ENCODE measurements at places on chromosomes 6 and 20. TPM values are rescaled to one million over a fixed set of nuclear protein-coding genes. Genes with fewer than 3 reads are reported as not detected.
A peak's percentile ranks its signal among the peaks of the same experiment; 100 is the strongest.

SLC17A4 gene
- total RNA-seq = not detected

TFAP2B gene
- total RNA-seq = not detected

PCED1A gene
- total RNA-seq = 59.1 TPM

CFB gene
- total RNA-seq = 0.29 TPM

CCDC170 gene
- total RNA-seq = not detected

ZNF391 gene
- total RNA-seq = 5.9 TPM

HAO1 gene
- not detected for total RNA-seq

OTOR gene
- not detected for total RNA-seq

DNA sequence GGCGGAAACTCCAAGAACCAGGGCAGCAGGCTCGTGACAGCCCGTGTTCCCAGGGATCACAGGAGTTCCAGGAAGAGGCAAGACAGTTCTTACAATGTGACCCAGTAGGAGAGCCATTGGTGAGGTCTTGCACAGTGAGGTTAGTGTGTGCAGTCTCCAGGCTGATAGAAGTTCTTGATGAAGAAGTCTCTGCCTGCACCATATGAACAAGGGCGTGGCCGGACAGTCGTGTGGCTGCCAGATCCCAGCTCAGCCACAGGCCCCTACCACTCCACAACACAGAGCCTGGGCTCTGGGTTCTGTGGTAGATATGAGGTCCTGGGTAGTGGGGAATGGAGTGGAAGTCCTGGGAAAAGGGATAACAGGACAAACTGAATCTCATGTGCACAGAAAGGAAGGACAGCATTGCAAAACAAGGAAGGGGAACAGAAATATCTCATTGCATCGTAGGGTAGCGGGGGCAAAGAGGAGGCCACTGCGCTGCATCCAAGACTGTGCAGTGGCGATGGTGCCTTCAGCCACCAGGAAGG is 65.2 kb downstream of the STX11 start:
- H3K4me1 ChIP-seq = peaks cover 36% of the 10 kb centered on the region
- H3K27me3 ChIP-seq = peaks cover 4% of the 10 kb centered on the region
- peak overlapping the region; percentile 97 for H3K4me3 ChIP-seq
- DNase-seq = no peak

- H3K36me3 ChIP-seq = no peaks in the 10 kb centered on the region
- H3K4me3 ChIP-seq = no peak overlapping the region
- no peaks in the 10 kb centered on the region for H3K27me3 ChIP-seq
- no peak for DNase-seq
Observed at GRCh38 chr20:55158446-55158845, 683.1 kb downstream of the DOK5 start.

- DNase-seq = peak; percentile 61
- no peaks in the 10 kb centered on the region for H3K27me3 ChIP-seq
- H3K4me3 ChIP-seq = peak overlapping the region; percentile 98
- peaks cover 55% of the 10 kb centered on the region for H3K36me3 ChIP-seq
Observed at GRCh38 chr6:85641897-85642773, 551 bp downstream of the SYNCRIP start.

DNA sequence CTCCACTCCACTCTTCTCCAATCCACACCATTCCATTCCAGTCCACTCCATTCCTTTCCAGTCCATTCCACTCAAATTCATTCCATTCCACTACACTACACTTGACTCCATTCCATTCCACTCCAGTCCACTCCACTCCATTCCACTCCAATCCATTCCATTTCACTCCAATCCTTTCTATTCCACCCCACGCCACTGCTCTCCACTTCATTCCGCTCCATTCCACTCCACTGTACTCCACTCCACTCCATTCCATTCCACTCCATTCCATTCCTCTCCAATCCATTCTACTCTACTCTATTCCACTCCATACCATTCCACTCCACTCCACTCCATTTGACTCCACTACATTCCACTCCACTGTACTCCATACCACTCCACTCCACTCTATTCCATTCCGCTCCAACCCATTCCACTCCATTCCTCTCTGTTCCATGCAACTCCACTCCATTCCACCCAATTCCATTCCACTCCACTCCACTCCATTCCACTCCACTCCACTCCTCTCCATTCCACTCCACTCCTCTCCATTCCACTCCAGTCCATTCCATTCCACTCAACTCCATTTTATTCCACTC is 23.4 kb upstream of the DEFB125 start:
- DNase-seq = no peak
- no peaks in the 10 kb centered on the region for H3K36me3 ChIP-seq
- no peak overlapping the region for H3K4me3 ChIP-seq
- no peaks in the 10 kb centered on the region for H3K4me1 ChIP-seq
- H3K27me3 ChIP-seq = peaks cover 4% of the 10 kb centered on the region
- H3K27ac ChIP-seq = no peak overlapping the region

GRCh38 chr20:1225263-1225782 is 521 bp upstream of the RAD21L1 start:
- H3K4me1 ChIP-seq = peaks cover 13% of the 10 kb centered on the region
- H3K27ac ChIP-seq = no peak overlapping the region
- no peaks in the 10 kb centered on the region for H3K36me3 ChIP-seq
- H3K27me3 ChIP-seq = peaks cover 21% of the 10 kb centered on the region

DNA sequence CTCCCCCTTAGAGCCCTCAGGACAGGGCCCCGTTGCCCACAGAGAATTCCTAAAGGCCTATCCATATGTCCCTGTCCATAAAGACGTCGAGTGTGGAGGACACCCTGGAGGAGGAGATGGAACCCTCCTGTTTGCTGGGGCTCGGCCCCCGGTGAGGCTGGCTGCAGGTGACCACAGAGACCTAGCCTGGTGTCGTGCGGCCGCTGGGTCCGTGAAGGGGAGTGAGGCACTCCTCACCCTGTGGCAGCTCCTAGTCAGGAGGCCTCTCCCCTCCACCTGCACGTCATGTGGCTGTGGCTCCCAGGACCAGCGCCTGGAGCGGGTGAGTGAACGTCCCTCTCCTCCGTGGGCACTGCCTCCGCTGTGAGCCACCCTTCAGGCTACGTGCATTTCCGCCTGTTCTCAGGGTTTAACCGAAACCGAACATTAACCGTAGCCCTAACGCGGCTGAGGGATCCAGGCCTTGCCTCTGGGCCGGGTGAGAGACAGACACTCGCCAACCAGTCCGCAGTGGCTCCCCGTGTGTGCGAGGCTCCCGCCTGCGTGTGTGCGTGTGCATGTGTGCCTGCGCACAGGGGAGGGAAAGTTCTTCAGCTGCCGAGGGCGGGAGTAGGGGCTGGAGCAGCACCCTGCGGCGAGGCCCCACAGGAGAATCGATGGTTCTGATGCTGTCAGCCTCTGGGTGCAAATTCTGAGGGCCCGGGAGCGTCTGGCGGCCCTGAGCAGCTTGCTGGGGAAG is 5.9 kb upstream of the TCEA2 start:
- peak overlapping the region; percentile 35 for H3K4me3 ChIP-seq
- peaks cover 24% of the 10 kb centered on the region for H3K27me3 ChIP-seq
- DNase-seq = no peak
- no peaks in the 10 kb centered on the region for H3K36me3 ChIP-seq
- peaks cover 16% of the 10 kb centered on the region for H3K4me1 ChIP-seq

DNA sequence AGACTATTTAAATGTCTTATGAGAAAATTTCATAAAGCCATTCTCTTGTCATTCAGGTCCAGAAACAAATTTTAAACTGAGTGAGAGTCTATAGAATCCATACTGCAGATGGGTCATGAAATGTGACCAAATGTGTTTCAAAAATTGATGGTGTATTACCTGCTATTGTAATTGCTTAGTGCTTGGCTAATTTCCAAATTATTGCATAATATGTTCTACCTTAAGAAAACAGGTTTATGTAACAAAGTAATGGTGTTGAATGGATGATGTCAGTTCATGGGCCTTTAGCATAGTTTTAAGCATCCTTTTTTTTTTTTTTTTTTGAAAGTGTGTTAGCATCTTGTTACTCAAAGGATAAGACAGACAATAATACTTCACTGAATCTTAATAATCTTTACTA is 5.0 kb downstream of the MARCKS start:
- DNase-seq = no peak
- no peak overlapping the region for H3K4me3 ChIP-seq
- H3K36me3 ChIP-seq = peaks cover 38% of the 10 kb centered on the region

DNA sequence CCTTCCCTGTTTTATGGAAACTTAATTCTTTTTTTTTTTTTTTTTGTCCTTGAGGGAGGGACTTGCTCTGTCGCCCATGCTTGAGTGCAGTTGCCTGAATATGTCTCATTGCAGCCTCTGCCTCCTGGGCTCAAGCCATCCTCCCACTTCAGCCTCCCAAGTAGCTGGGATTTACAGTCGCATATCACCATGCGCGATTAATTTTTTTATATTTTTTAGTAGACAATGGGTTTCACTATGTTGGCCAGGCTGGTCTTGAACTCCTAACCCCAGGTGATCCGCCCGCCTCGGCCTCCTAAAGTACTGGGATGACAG is 654 bp downstream of the TMEM14C start:
- peaks cover 22% of the 10 kb centered on the region for H3K36me3 ChIP-seq
- H3K27me3 ChIP-seq = no peaks in the 10 kb centered on the region
- peak overlapping the region; percentile 93 for H3K4me3 ChIP-seq
- DNase-seq = no peak

GRCh38 chr6:85115376-85115775 is 334.5 kb upstream of the NT5E start:
- DNase-seq = no peak
- no peaks in the 10 kb centered on the region for H3K4me1 ChIP-seq
- no peaks in the 10 kb centered on the region for H3K36me3 ChIP-seq

DNA sequence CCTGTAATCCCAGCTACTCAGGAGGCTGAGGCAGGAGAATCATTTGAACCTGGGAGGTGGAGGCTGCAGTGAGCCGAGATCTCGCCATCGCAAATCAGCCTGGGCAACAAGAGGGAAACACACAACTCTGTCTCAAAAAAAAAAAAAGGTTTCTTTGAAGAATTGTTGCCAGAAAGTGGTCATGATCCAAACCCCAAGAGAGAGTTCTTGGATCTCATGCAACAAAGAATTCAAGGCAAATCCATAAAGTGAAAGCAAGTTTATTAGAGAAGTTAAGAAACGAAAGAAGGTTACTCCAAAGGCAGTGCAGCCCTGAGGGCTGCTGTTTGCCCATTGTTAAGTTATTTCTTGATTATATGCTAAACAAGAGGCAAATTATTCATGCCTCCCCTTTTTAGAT is 14.5 kb upstream of the KIFC1 start:
- DNase-seq = no peak
- H3K4me1 ChIP-seq = no peaks in the 10 kb centered on the region
- no peak overlapping the region for H3K27ac ChIP-seq
- H3K27me3 ChIP-seq = no peaks in the 10 kb centered on the region

- DNase-seq = no peak
- H3K27me3 ChIP-seq = peaks cover 12% of the 10 kb centered on the region
- H3K4me1 ChIP-seq = no peaks in the 10 kb centered on the region
- no peak overlapping the region for H3K27ac ChIP-seq
Observed at GRCh38 chr6:12791371-12791770, 74.8 kb downstream of the PHACTR1 start.

DNA sequence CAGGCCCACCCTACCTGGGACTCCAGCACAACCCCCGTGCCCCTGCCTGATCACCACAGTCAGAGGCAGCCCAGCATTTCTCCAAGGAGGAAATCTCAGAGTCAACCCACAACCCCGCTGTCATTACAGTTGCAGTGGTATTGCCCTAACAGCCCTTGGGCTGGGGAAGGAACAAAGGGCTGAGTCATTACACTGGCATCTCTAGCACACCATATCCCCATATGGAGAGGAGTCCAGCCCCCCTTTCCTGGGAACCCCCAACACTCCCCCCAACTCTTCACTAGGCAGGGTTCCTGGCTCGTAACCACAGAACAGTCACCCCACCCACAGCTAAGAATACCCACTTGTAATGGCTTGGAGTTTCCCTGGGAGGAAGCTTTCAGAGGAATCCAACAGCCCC is 149.4 kb upstream of the OGFRL1 start:
- H3K27ac ChIP-seq = no peak overlapping the region
- DNase-seq = no peak
- peaks cover 23% of the 10 kb centered on the region for H3K27me3 ChIP-seq
- no peaks in the 10 kb centered on the region for H3K36me3 ChIP-seq

GRCh38 chr6:149236589-149236988 is 80.9 kb upstream of the TAB2 start:
- DNase-seq = no peak
- H3K27ac ChIP-seq = no peak overlapping the region
- H3K4me3 ChIP-seq = no peak overlapping the region
- peaks cover 44% of the 10 kb centered on the region for H3K4me1 ChIP-seq
- no peaks in the 10 kb centered on the region for H3K27me3 ChIP-seq

DNA sequence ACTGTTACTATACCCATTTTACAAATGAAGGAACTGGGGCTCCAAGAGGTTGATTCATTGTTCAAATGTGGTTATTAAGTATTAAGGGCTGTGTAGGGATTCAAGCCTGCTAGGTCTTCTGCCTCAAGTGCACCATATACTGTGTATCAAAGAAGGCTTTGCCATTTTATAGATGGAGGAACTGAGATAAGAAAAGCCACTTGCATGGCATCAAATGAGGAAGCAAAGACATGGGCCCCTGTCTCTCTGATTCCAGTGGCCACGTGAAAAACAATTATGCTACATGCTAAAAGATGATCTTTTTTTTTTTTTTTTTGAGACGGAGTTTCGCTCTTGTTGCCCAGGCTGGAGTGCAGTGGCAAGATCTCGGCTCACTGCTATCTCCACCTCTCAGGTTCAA is 67.0 kb downstream of the TMEM200A start:
- H3K36me3 ChIP-seq = no peaks in the 10 kb centered on the region
- H3K4me1 ChIP-seq = no peaks in the 10 kb centered on the region
- no peaks in the 10 kb centered on the region for H3K27me3 ChIP-seq
- H3K27ac ChIP-seq = no peak overlapping the region
- H3K4me3 ChIP-seq = no peak overlapping the region

- H3K27me3 ChIP-seq = peaks cover 40% of the 10 kb centered on the region
- no peak for DNase-seq
Observed at GRCh38 chr20:3679749-3680700, 1.8 kb downstream of the ADAM33 start.

DNA sequence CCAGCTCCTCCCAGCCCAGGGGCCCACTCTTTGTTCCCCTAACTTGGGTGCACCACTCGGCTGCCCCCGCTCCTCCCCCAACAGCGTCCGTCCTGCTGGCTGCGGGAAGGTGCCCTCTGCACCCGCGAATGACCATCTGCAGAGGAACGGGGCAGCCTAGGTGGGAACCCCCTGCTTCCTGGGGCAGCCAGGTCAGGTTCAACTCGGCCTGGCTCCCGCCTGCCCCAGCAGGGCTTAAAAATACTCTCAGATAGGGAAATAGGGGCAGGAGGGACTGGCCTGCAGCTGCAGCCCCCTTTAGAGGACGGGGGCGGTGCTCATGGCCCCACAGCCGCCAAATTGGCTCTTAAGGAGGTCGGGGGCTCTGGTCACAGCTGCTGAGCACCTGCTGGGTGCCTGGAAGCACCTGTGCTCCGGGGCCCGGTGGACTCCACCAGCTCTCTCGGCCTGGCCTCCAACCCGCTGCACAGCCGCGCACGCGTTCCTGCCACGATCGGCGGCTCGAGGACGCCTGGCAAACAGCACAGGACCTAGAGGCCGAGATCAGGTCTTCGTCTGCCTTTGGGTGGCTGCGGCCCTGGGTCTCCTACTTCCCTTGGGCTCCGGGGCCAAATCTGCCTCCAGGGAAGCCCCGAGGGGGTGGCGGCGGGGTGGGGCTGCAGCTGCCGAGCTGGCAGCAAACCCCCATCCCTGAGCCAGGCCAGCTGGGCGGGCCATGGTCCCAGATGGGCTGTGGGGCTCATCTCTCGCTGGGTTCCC is 700 bp upstream of the LAMA5 start:
- peaks cover 2% of the 10 kb centered on the region for H3K27me3 ChIP-seq
- peak; percentile 44 for DNase-seq
- peak overlapping the region; percentile 69 for H3K4me3 ChIP-seq

Measured in activated B cell treated with CpG ODN at 0.5 μM for 24 hours (primary cell).